ENCODE measurements at places on chromosomes 3 and 15.
A peak's percentile ranks its signal among the peaks of the same experiment; 100 is the strongest.

DNA sequence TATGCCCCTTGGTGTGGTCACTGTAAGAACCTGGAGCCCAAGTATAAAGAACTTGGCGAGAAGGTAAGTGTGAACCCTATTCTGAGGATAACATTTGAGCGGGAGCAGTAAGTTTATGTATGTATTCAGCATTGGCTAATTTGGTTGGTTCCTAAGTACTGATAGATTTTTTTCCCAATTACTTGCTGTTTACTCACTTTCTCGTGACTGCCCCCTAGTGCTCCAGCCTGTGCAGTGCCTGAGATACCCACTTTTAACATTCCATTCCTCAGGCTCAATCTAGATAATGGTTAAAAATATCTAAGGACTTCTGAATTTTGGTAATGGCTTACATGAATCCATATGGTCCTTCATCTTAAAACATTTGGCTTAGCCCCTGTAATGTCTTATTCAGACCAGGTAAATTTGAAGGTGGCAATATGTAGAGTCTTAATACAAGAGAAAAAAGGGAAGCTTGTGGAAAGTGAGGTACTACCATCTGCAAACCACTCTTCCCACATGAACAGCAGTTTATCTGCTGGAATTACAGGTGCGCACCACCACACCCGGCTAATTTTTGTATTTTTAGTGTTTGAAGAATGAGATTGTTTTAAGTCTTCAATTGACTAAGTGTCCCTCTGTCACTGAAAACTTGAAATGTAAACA lies 7.1 kb downstream of the ELL3 start:
- peak; percentile 31 for DNase-seq

GRCh38 chr3:54874816-54875556 lies 52.9 kb downstream of the LRTM1 start:
- no peak for DNase-seq

GRCh38 chr3:67437090-67437489 lies 217.3 kb downstream of the SUCLG2 start:
- no peak for DNase-seq

DNA sequence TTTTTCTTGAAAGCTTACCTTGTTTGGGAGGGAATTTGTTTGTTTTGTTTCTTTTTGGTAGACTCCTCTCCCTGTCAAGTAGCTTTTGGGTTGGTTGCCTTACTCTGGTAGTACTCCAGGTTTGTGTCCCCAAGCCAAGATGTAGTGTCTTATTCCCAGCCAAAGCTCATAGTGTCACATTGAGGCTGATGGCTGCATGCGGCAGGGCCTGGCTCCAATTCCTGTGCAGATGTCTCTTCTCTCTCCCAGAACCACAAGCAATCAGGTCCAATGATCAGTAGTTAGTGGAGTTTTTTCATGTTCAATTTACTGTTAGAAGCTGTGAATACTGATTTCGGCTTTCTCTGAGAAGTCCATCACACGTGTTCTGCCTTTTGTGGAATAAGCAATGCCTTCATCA lies 221.1 kb upstream of the THBS1 start:
- no peak for DNase-seq

GRCh38 chr3:36700537-36701248 lies 63.7 kb downstream of the DCLK3 start:
- DNase-seq: no peak

DNA sequence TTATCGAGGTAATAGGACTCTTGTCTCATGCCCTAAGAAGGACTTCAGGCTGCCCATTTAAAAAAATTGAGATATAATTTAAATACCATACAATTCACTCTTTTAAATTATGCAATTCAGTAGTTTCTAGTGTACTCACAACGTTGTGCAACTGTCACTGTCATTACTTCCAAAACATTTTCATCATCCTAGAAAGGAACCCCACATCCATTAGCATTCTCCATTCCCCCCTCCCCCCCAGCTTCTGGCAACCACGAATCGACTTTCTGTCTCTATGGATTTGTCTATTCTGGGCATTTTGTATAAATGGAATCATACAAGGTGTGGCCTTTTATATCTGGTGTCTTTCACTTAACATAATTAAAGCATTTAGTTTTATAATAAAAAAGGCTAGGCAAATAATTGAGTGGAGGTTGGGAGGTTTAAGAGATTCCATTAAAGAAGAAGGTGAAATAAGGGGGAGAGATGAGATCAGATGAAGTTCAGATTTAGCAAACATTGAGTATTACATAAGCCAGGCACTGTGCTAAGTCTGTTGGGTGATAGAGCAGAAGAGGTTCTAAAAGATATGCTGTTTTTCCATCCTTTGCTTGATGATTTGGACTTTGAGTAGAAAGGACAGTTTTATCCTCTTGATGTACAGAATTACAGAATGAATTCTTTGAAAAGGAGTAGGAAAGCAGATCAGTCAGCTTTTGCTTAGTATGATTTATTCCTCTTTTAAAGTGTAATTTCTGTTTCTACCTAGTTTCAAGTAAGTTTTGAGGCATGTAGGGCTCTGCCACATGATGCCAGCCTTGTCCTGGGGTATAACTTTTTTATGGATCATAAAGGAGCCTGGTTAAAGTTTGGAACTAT lies 36.3 kb downstream of the UBE2E2 start:
- no peak for DNase-seq

GRCh38 chr3:120161902-120162301 lies 67.7 kb upstream of the GSK3B start:
- no peak for DNase-seq

DNA sequence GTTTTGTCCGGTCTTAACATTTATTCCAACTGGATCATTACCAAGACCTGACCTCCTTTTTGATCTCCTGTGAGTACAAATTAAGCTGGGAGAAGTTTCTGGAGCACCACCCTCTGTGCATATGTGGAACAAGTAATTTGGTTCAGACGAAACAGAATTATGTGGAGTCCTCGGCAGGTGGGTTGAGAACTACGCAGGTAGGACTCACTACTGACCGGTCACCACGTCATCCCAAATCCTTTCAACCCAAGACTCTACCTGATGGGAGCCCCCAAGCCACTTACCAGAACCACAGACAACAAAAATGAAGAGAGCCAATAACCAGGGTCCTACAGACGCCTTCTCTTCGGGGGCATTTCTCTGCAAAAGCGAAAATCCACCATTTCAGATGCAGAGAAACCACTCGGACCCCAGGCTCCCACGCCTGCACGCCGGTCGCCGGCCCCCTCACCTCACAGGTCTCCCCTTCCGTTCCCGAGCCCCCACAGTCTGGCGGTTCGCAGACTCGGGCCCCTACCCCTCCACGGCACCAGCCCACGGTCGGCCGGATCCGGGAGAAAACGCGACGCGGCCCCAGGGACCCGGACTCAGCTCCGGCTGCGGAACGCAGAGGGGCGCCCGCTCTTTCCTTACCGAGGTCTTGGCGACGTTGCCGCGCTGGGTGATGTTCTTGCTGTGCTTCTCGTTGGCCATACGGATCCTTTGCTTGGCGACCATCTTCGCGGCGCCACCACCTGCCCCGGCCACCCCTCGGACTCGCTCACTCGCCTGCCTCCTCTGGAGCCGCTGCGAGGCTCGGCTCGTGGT lies 674 bp downstream of the SERP1 start:
- peak; percentile 48 for DNase-seq

GRCh38 chr3:44682182-44682896 lies 30.1 kb upstream of the ZNF502 start:
- no peak for DNase-seq

DNA sequence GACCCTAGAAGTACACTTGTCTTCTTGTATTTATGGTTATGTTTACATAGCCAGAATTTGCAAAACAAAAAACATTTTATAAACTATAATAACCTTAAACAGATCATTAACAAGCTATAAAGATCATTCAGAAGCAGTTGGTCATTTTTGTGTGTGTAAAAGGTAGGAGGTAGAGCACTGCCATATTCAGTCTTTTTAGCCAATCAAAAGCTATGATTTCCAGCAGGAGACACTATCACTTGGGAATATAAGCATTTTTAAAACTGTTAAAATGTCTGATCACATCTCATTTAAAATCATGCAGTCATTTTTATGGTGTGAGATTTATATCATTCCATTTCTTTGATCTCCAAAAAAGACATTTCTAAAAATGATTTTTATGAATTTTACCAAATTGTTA lies 42.6 kb upstream of the ATP2C1 start:
- no peak for DNase-seq

- peak; percentile 2 for DNase-seq
Measured at GRCh38 chr3:152258448-152259393, 10.0 kb upstream of the MBNL1 start.

DNA sequence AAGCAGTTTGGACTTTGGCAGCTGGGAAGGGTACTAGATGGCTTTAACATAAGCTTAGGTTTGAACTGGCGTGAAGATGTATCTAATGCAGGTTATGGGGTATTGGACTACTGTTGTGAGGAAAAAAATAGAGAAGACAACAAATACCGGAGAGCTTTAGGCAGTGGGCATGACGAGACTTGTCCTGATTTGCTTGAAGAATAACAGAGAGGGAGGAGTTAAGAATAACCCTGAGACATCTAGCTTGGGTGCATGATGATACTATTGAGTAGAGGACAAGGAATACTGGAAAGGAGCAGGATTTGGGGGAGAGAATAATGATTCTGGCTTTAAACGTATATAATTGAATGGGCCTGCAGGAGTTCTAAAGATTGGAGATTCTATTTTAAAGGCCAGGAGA lies 249.5 kb upstream of the AZI2 start:
- DNase-seq: no peak

- no peak for DNase-seq
Measured at GRCh38 chr3:192921793-192922192, 4.1 kb upstream of the MB21D2 start.

- DNase-seq: no peak
Measured at GRCh38 chr3:170992854-170993253, 33.7 kb downstream of the SLC2A2 start.

- no peak for DNase-seq
Measured at GRCh38 chr3:187765342-187765741, 20.1 kb upstream of the BCL6 start.

GRCh38 chr15:77181305-77182074 lies 110.6 kb upstream of the TSPAN3 start:
- DNase-seq: no peak

DNA sequence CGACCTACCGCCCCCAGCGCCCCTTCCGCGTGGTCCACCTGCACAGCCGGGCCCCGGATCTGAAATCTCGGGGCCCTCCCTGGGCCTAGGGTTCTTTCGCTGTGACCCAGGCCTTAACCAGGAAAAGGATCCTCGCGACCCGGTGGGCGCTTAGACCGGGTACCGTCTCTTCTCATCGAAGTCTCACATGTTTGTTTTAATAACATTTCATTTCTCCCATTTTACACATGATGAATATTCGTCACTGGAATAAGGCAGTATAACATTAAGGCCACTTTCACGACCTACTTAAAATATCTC lies 277 bp upstream of the DALRD3 start:
- DNase-seq: no peak

DNA sequence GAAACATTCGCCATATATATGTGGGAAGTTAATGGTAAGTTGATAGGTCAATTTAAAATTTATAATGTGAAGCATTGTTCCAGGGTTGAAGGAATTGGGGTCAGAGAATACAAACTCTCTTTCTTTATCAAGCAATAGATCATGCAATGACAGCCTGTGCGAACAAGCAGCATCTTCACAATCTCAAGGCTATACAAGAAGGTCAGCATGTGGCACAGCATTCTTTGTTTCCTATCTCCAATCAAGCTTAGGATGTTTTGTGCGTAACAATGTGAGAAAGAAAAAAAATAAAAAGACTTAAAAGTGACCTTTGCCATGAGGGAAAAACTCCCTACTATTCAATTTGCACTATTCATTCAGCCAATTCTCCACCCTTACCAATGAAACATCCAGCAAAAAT lies 288.1 kb upstream of the NECTIN3 start:
- no peak for DNase-seq

DNA sequence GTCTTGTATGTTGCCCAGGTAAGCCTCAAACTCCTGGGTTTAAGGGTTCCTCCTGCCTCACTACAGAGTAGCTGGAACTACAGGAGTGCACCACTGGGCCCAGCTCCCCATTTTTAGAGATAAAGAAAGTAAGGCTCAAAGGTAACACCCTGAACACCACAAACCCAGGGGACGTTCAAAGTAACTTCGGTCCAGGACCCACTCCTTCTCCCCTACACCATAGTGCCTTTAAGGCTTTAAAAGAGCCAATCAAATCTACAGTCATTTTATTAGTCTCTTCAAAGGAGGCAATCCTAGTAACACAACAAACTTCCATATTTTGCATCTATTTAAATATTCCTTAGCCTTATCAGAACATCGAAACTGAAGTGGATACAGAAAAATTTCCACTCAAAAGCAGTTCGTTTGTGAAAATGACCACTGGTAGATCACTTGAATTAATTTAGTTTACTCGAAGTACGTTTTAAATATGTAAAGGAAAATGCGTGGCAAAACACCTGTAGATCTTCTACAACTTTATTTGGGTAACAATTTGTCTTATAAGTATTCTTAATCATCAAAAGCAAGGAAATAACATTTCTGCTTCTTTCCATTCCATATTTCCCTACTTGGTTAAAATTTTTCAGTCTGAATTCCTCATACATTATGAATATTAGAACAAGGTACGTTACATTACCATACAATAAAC lies 1.8 kb downstream of the STAG1 start:
- DNase-seq: no peak

- no peak for DNase-seq
Measured at GRCh38 chr3:126959921-126960603, 22.9 kb upstream of the PLXNA1 start.

GRCh38 chr15:58734859-58735258 lies 14.6 kb downstream of the ADAM10 start:
- DNase-seq: no peak

- DNase-seq: no peak
Measured at GRCh38 chr3:17967111-17967510, 224.7 kb upstream of the TBC1D5 start.

DNA sequence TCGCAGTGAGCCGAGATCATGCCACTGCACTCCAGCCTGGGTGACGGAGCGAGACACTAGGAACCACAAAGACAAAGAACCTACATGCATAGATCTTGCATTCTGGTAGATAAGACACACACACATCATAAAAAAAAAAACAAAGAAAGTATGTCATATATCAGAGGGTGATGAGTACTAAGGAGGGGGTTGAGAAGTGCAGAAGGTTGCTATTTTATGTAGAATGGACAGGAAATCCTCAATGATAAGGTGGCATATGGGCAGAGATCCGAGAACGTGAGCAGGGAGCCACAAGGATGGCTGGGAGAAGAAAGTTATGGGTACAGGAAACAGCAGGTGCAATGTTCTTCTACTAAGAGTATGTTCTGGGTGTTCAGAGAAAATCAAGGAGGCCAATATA lies 118.8 kb downstream of the MEX3B start:
- no peak for DNase-seq

DNA sequence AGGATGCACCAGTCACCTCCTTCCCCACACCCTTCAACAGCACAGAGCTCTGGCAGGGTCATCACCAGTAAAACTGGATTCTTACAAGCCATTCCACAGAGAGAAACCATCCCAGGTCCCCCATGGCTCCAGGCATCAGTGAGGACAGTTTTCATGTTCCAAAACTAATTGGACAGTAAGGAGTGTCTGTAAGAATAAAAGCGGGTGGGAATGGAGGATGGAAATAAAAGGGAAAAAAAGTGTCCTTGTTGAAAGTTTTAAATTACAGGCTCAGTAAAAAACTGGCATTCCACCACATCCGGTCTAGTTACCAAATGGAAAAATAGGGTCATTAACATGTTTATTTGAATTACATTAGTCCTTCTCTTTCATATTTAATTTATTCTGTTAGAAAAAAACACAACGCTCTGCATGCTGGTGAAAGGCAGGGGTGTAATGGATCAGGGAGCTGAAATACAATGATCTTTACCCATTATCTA lies 117.4 kb downstream of the TIGIT start:
- no peak for DNase-seq
